Left lung (tissue), 14 donors: ENCODE measurements at places on chromosomes 6 and 20.

DNA sequence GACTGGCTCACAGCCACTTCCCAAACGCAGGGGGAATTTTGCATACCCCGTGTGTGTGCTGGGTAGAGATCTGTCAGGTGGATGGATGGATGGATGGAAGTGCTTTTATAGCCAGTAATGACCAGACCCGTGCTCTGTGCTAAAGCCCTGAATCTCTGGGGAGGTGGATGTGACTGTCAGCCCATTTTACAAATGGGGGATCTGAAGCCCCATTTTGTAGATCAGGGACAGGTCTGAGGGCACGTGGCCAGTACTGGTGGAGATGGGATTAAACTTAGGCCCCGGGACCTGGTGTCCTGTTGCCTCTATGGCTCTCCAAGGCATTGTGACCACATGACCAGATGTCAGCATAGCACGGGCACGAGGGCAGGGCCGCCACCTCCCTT is 38.2 kb upstream of the ZBP1 start:
- DNase-seq, result no peak

- no peak for DNase-seq
These were observed 46.6 kb upstream of the SLC9A8 start for GRCh38 chr20:49765846-49766541.

DNA sequence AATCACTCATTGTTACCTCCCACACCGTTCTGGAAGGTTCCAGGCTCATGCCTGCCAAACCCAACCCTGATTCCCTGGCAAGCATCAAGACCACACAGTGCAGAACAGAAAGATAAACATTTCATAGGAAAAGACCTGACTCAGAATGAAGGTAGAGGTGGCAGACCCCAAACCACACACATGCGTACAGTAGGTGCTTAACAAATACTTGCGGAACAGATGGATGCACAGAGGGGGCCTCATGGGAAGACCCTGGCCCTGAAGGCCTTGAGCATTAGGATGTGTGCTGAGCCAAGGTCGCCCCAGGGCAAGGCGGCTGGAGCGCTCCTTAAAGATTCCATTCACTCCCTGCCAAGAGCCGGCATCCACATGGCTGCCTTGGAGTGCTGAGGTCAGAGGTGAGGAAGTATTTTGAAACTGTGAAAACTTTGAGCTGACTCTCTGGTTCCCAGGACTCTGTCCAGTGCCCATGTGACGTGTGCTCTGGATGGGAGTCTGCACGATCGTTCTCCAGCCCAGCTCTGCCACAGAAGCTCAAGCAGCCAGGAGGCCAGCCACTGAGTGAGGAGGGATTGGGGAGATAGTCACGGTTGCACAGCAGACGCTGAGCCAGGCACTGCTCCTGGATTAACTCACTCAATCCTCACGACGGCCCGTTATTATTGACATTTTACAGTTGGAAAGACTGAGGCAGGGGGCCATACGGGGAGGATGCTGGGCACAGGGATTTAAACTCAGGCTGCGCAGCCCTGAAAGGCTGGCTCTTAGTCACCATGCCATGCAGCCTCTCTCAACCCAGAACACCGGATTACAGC is 65.5 kb upstream of the AFDN start:
- peak; percentile 80 for DNase-seq

- no peak for DNase-seq
These were observed 133.0 kb downstream of the LCA5 start for GRCh38 chr6:79404261-79404660.

- DNase-seq, result no peak
These were observed 122.6 kb upstream of the MCHR2 start for GRCh38 chr6:100116411-100117194.

- DNase-seq, result no peak
These were observed 39.2 kb downstream of the TRIM27 start for GRCh38 chr6:28884423-28885131.

DNA sequence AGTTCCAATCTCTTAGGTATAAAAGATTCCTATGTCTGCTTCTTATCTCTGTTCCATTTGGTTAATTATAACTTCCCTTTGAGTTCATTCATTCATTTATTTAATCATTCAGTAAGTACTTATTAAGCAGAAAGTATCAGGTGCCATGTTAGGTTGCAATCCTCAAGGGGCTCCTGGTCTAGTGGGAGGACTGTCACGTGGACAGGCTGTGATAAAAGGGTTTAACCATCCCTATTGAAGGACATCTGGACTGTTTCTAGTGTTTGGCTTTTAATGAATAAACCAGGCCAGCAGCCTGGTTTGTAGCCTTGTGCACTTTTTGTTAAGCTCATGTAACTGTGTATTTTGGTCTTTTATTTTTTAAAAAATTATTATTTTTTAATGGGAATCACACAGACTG is 162.1 kb upstream of the OGFRL1 start:
- no peak for DNase-seq

DNA sequence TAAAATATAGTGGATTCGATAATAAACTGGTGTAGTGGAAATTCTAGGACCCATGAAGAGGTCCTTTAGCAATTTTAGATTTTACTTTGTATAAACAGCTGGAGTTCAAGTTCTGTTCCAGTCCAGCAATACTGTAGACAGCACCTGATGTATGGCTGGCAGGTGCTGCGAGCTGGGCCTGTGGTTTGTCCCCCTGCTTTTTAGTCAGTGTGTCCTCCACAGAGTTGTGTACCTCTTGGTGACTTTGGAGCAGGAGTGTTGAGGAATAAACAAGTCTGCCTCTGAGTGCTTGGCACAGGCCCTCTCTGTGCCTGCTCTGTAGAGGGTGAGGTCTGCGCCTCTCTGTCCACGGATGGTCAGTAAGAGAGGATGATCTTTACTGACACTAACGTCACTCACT is 13.8 kb downstream of the STX16 start:
- no peak for DNase-seq
